ENCODE measurements at places on chromosomes 5 and 9.

- no peak for DNase-seq
Measured at GRCh38 chr5:153618867-153619266, 128.4 kb downstream of the GRIA1 start.

DNA sequence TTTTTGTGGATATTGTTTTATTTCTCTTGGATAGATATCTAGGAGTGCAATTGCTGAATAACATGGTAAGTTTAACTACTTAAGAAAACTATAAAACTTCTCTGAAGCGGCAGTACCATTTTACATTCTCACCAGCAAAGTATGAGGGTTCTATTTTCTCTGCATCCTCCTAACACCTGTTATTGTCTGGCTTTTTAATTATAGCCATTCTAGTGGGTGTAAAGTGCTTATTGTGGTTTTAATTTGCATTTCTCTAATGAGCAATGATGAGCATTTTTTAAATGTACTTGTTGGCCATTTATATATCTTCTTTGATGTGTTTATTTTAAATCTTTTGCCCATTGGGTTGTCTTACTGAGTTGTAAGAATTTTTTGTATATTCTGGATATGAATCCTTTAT, 28.7 kb downstream of the SMIM32 start:
- no peak for DNase-seq

DNA sequence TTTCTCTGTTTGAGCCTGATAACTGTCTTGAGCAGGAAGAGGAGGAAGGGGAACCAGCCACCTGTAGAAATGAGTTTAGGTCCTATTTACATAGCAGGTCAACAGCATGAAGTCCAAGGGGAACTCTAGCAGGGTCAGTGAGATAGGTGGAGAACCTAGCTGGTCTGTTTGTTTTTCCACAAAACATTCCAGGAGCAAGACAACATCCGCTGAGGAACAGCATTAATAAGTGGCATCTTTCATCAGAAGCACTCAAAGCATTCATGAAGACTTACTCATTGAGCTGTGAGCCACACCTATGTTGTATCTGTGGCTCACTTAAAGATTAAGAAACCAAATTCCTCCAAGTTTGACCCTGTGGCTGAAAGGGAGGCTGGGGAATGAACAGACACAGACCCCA, 115.9 kb downstream of the ACTBL2 start:
- DNase-seq, result no peak

DNA sequence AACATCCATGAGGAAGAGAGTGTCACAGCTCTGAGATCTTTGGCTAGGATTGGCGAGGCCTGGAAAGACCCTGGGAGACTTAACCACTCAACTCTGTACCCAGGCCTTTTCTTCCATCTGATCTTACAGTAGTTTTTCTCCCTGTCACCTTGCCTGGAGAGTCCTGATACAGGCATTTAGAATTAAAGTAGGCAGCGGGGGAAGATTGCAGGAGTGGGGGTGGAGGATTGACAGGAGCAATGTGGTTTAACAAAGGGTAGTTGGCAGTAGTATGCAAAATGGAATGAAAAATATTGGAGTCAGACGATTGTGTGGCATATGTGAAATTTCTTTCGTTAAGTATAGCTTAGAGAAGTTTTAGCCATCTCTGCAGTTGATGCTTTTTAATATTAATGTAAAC, 16.9 kb downstream of the TMEFF1 start:
- DNase-seq, result no peak

- DNase-seq, result no peak
Measured at GRCh38 chr5:126234563-126235195, 188.5 kb upstream of the GRAMD2B start.

- DNase-seq, result no peak
Measured at GRCh38 chr5:180395540-180396274, 42.6 kb upstream of the GFPT2 start.

- DNase-seq, result no peak
Measured at GRCh38 chr5:123709422-123709821, 197.4 kb downstream of the CSNK1G3 start.

DNA sequence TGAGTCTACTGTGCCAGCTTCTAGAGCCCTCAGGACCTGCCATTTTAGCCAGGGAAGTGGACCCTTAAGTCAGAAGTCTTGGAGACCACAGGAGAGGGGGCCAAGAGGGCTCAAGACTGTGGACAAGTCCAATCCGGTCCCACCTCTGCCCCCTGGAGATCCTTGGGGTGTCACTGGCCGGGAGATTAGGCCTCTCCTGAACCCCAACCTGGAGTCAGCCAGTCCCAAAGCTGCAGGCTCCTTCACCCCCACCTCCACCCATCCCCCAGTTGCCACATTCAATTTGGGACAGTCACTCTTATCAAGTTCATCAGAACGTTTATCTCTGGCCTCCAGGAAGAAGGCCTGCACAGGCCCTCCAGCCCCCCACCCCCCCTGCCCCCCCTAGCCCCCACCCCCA, 290 bp downstream of the SLC23A1 start:
- no peak for DNase-seq

DNA sequence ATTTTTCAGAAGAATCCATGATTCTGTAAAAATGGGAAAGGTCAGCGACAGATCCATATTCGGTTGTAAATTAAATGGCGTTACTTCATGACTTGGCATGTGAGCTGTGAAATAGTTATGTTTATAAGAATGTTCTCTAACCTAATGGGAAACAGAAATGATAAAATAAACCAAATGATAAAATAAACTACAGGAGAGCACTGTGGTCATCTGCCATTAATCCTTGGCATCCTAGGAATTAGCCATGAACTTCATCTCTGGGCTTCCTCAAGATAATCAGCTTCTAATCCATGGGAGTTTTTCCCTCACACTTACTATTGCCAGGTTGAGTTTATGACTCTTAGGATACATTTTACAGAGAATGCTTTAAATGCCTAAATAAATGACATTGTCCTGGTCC, 94.6 kb upstream of the SLC30A5 start:
- DNase-seq, result no peak

GRCh38 chr9:135073741-135074305, 13.6 kb upstream of the OLFM1 start:
- DNase-seq, result no peak

DNA sequence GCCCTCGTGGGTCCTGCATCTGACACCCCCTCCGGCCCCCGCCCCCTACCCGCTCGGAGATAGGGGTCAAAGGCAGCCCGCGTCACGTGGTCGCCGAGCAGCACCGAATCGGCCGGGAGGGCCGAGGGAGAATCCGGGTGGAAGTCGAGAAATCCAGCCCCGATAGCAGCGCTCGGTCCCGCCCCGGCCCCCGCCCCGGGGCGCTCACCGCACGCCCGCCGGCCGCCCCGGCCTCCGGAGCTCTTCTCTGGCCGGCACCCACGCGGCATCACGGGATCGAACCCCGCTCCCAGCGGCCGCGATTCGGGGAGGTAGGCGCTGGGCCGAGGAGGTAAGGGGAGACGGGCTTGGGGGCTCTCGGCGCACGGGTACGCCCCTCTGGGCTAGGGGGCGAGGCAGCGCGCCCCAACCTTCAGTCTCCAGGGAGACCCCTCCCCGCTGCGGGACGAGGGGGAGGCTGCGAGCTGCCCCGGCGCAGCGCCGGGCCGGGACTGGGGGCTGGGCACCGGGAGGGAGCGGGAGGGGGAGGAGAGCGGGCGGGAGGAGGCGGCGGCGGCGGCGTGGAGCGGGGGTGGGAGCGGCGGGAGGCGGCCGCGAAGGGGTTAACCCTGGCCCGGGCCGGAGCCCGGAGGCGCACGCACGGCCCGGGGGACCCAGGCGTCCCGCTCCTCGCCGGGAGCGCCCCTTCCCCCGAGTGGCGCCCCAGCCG, 22.1 kb upstream of the NDST1 start:
- DNase-seq, result no peak

GRCh38 chr5:41071975-41072374, 833 bp upstream of the MROH2B start:
- no peak for DNase-seq

- DNase-seq, result no peak
Measured at GRCh38 chr5:44983006-44983405, 174.3 kb downstream of the MRPS30 start.

DNA sequence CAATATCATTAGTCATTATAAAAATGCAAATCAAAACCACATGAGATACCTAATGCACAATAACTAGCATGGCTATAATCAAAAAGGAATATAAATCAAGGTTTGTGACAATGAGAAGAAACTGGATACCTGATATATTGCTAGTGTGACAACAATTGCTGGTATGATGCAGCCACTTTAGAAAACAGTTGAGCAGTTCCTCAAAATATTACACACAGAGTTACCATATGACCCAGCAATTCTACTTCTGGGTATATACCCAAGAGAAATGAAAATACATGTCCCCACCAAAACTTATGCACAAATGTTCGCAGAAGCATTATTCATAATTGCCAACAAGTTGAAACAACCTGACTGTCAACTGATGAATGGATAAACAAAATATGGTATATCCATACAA, 339.7 kb upstream of the POU5F2 start:
- no peak for DNase-seq

GRCh38 chr9:13351778-13352386, 72.4 kb upstream of the MPDZ start:
- no peak for DNase-seq

GRCh38 chr5:68505917-68506860, 290.6 kb downstream of the PIK3R1 start:
- DNase-seq, result no peak

DNA sequence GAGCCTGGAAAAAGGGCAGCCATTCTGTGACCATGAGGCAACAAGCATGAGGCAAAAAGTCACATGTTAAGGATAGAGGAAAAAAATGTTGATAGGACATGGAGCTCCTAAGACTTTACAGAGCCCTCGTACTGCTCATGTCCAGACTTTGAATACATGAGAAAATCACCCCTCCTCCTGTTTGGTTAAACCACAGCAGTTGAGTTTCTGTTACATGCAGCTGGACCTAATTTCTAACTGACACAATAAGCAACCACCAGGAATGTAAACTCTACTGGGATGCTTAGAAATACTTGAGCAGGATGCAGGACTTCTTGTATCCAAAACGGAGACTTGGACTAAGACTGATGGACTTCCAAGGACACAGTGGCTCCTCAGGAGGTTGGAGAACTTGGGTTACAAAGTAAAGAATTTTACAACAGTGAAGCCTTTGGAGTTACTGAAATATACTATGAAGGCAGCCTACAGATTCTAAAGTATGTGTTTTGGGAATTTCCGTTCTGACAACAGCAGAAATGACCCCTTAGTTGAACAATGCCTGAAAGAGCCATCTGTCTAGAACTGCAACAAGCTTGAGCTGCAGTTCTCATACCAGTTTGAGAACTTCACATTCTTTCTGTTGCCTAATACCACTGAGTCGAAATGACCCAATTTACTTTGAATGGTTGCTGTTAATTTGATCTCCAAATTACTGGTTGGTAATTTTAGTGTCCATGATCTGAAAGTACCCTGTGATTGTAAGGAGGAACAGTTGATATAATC, 268.9 kb downstream of the PIK3R1 start:
- DNase-seq, result no peak

- no peak for DNase-seq
Measured at GRCh38 chr5:131496400-131496713, 138.7 kb downstream of the RAPGEF6 start.

- DNase-seq, result no peak
Measured at GRCh38 chr9:18531136-18532065, 57.4 kb downstream of the ADAMTSL1 start.

DNA sequence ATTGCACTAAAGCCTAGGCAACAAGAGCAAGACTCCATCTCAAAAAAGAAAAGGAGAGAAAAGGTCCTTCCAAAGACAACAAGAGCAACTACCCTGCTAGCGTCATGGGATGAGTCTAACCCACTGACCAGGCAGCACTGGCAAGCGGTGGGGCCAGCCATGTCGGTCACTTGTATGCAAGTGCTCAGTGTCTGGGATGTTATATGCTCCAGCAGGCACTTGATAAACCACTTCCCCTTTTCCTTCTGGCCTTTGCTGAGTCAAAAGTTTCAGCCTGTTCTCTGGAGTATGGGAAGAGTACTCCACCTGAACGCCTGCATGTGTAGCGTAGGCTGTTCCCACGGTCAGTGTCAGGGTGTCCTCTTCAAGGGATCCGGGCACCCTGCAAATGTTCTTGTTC, 9.2 kb upstream of the MXD3 start:
- DNase-seq, result peak; percentile 36

DNA sequence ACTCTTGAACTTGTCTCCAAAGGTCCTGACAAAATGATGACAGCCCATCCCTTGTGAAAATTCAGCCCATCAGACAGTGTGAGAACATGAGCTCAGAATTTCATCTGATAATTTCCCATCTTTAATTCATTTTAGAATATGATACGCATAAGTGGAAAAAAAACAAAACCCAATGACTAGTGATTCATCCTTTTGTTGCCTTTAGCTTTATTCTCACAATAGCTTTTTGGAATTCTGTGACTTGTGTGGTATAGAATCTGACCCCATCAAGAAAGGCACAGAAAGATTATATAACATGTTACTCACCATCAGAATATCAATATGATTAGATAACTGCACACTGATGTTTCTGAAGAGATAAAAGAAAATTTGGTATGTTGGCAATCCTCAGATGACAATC, 16.1 kb upstream of the TMED7 start:
- no peak for DNase-seq

DNA sequence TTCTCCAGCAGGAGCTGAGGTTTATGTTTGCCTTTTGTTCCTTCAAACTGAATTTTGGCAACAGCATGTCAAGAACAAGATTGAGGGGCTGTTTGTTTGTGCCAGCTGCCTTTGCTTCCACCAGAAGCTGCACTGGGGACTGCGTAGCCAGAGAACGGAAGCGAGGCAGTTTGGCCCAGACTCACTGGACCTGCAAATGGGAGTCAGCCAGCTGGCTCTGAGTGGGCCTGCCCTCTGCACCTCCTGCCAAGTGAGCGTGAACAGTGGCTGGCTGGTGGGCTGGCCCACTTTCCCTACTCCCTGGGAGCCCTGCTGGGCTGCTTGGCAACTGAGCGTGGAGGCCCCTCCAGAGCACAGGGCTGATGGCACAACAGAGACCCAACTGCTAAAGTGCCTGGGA, 111.6 kb downstream of the GALNT10 start:
- DNase-seq, result peak; percentile 68

- peak; percentile 96 for DNase-seq
Measured at GRCh38 chr9:133347985-133348717, at the start of the genes MED22 and RPL7A. MED22 (minus strand) TSS chr9:133348131; CDS start chr9:133346662, 1,469 bp downstream. RPL7A (plus strand) TSS chr9:133348218; CDS start chr9:133348244, 26 bp downstream.

DNA sequence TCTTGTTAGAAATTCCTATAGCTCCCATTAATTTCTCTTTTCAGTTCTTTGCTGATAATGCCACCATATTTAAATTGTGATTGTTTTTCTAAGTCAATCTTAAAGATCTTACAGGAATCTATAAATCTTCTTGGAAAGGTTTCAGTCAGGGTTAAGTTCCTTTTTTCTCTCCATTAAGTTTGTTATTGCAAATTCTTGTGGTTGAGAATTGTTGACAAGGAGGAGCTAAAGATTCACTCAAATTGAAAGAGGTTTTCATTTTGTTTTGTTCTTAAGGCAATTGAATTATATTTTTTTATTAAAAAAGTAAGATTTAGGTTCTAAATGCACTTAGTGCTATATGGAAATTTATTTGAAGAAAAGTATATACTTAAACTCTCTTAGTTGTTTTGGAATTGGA, 213.4 kb downstream of the PRR16 start:
- DNase-seq, result no peak

GRCh38 chr5:132525299-132525724, 18.0 kb downstream of the IL5 start:
- no peak for DNase-seq

- DNase-seq, result no peak
Measured at GRCh38 chr5:4058899-4059298, 463.3 kb downstream of the IRX1 start.

Data from hippocampal formation (tissue), 2 donors.